ENCODE measurements at places on chromosomes 13 and 19.

DNA sequence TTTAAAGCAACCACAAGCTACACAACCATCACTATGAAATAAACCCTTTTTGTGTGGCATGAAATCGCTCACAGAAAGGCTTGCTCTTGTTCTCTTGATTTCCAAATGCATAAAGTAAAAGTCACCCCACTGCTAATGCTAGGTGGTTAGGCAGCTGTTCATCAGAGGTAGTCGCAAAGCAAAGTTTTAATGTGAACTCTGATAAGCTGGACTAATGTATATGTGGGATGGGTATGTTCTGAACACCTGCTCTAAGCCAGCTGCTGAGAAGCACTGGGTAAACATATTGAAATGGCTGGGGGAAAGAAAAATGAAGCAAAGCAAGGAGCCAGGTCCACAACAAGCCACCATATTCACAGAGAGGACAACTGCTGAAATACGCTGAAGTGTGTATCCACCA, 142.3 kb downstream of the KLF12 start:
- DNase-seq = no peak

- no peak for DNase-seq
These were observed 70.1 kb downstream of the TDRD3 start for GRCh38 chr13:60467098-60467497.

DNA sequence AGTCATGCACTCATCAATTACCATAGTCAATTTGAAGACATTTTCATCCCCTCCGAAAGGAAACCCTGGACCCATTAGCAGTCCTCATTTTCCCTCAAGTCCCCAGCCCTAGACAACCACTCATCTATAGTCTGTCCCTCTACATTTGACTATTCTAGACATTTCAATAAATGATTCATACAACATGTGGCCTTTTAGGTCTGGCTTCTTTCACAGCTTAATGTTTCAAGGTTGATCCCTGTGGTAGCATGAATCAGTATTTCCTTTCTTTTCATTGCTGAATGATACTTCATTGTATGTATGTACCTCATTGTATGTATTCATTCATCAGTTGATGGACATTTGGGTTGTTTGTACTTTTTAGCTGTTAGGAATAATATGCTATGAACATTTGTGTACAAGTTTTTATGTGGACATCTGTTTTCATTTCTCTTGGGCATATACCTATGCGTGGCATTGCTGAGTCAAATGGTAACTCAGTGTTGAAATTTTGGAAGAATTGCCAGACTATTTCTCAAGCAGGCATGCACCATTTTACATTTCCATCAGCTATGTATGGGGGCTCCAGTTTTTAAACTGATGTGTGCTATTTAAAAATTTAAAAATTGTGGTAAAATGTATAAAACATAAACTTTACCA, 18.4 kb downstream of the SPATA13 start:
- DNase-seq = no peak

- DNase-seq = no peak
These were observed 253.5 kb downstream of the LHFPL6 start for GRCh38 chr13:39349391-39349960.

DNA sequence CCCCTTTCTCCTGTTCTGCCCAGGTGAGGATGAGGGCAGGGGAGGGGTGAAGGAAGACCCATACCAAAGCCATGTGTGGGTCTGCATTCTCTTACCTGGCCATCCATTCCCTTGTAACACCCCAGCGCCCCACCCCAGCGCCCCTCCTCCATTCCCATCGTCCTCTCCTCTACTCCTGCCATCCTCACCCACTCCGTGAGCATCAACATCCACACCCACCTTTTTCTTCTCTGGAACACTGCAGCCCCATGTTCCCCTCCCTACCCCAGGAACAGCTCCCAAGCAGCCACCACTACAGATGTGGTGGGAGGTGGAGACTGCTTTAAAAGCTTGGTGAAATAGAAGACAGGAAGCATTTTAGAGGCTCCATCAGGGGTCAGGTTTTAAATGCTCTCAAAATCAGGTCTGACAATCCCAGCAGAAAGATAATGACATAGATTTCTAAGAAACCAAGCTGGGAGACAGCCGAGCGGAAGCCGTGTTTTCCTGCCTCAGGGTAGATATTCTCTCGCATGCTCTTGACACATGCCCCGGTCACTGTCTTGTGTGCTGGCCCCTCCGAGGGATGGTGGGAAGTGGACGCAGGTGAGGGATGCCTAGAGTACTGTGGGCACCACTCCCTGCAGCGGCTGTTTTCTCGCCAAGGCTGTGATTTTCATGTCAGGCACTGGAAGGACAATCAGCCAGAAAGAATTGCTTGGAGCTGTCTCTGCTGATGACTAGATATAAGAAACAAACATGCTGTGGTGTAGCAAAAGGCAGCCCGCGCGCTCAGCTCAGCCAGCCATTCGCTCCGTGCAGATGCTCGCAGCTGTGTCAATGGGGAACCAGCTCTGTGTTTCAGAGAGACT, 9.8 kb downstream of the MEDAG start:
- DNase-seq = no peak

DNA sequence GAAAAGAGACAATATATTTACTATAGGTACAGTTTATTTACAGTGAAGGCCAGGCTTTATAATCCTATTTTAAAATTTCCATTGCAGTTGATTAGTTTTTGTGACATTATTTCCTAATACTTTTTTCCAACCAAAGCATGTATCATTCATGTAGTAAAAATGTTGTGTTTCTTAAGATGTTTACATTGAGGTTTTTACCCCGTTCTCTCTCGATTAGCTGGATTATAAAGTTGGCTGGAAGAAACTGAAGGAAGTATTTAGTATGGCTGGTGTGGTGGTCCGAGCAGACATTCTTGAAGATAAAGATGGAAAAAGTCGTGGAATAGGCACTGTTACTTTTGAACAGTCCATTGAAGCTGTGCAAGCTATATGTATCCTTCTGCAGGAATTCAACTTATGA, 21.2 kb downstream of the HNRNPM start:
- no peak for DNase-seq

DNA sequence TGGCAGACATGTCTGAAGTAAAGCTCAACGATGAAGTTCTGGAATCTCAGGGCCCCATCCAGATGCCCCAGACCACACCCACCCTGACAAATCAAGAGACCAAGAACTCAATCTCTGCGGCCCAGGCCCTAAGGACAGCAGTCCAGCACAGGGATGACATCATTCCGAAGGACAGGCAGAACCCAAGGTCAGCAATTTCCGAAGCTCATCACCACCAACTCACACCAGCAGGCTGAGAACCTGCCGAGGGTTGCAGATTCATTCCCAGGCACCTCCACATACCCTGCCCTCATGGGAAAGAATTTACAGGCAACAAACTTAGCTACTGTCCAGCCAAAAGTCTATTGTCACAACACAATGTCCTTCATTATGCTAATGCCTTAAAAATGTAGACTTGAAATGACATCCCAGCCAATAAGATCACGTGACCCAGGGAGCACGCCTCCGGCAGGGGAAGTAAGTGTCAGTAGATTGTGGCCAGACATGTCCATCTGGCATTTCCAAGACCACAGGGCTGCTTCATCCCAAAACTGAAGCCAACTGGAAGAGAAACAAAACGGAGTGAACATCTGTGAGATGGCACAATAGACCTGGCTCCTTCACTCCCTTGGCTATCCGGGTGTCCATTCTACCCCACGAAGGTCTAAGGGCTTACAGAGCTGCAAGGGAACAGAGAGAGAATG, 98.8 kb downstream of the CRYL1 start:
- no peak for DNase-seq

GRCh38 chr13:22050951-22051563, 380.2 kb downstream of the FGF9 start:
- DNase-seq = no peak

GRCh38 chr13:89515948-89516347, 1831.5 kb upstream of the MIR17HG start:
- no peak for DNase-seq
